ENCODE measurements at places on chromosomes 4 and X.

- no peak for DNase-seq
Measured at GRCh38 chrX:69320116-69320515, 154.9 kb upstream of the PJA1 start.

DNA sequence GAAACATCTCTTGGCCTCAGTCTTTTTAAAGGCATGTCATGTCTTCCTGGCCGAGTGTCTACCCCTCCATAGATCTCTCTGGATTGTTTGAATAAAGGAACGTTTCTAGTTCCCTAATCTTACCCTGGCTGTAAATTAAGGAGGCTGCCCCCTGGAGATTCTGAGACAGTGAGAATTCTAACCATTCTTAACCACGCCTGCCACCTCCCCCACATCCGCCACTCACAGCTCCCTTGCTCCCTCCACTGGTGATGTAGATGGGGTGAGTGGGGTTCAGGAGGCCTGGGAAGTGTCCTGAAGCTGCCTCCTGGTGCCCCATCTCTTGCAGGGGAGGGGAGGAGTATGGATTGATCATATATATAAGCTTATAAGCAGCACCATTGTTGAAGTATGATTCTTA is 48.0 kb upstream of the TRIM2 start:
- no peak for DNase-seq

DNA sequence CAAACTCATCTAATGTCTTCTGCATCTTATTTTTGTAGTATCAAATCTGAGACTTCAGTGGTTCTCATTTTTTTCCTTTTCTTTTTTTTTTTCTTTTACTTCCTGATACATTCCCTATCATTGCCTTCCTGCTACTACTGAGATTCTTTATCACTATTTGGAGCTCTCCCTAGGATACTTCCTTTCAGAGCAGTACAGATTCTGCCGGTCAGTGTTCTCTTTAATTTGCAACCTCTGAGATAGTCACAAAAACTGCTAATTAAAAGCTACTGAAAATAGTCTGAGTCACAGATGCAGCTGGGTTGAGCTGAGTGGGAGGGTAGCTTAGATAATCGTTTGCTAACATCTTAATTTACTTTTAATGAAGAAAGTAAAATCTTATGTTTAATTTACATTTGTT is 1279.7 kb downstream of the ARAP2 start:
- no peak for DNase-seq

DNA sequence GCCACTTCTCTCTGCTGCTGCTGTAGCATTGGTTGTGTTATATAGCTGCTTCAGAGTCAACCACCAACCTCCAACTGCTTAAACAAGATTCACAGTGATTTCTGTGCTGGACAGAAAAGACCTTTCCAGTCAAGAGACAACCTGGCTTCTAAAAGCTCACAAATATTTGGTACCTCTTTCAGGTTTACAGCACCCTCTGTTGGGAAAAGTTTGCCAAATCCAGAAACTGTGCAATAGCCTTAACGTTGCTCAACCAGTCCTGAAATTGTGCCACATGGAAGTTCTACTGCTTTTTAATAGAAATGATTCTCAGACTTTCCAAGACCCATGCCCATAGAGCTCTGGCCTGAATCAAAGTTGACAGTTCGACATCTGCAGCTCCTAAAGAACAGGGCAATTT is 842.1 kb upstream of the HTR2C start:
- no peak for DNase-seq

GRCh38 chrX:41333003-41333743 is 789 bp upstream of the DDX3X start:
- peak; percentile 75 for DNase-seq

DNA sequence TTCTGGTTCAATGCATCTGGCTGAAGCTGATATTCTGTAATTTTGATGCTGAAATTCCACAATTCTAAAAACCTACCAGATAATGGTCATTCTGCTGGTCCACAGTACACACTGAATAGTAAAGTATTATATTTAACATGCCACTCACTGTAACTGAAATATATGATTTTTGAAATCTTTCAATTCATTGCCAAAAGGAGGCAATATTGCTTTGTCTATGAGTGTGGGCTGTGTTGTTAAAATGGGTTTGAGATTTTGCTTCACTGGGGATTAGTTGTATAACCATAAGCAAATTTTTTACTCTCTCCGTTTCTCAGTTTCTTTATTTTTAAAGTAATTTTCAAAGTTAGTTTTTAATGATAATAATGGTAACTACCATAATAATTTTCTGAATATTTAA is 1404.1 kb upstream of the IGFBP7 start:
- no peak for DNase-seq

GRCh38 chr4:115430024-115430423 is 316.6 kb upstream of the NDST4 start:
- no peak for DNase-seq

DNA sequence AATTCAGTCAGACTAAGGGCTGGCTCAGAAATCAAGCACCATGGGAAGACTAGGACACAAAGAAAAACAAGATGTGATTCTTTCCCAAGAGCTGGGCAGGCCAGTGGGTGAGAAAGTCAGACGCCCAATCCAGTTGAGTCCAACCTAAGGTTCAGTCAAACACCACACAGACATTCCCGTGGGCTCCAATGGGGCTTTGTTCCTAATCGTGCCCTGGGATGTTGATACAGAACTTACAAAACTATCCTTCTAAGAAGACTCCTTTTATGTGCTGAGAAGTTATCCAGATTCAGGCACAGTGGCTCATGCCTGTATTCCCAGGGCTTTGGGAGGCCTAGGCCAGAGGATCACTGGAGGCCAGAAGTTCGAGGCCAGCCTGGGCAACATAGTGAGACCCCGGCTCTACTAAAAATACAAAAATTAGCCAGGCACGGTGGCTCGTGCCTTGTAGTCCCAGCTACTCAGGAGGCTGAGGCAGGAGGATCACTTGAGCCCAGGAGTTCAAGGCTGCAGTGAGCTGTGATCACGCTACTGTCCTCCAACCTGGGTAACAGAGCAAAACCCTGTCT is 3.7 kb downstream of the BLOC1S4 start:
- no peak for DNase-seq

- no peak for DNase-seq
Measured at GRCh38 chrX:57267308-57267707, 19.2 kb upstream of the FAAH2 start.

DNA sequence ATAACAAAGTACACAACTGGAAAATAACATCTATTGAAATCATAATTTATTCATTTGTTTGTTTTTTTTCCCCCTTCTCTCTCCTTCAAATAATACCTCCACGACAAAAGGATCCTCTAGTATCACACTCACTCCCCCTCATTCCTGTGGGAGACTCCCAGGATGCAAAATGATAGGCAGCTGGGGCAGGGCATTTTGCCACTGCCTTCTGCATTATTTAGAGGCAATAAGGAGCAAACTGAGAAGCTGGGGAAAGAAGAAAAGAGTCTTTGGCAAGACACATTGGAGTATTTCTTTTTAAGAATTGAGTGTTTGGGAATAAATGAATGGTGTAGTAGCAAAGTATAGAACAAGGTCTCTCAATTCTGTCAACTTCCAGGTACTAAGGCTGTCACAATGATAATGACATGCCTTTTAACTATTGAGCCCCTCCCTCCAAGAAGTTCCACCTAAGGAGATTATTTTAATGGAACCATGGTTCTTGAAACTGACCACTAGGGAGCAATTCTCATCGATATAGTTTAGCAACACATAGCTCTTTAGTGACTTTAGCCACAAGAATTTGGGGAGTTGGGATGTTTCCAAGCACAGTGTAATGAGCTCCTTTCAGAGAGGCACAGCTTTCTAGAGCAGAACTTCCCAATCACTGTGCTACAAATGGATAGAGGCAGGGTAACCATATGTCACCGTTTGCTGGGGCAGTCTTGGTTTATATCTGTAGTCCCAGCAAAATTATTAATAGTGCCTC is 303.3 kb downstream of the FRMPD4 start:
- DNase-seq = no peak

DNA sequence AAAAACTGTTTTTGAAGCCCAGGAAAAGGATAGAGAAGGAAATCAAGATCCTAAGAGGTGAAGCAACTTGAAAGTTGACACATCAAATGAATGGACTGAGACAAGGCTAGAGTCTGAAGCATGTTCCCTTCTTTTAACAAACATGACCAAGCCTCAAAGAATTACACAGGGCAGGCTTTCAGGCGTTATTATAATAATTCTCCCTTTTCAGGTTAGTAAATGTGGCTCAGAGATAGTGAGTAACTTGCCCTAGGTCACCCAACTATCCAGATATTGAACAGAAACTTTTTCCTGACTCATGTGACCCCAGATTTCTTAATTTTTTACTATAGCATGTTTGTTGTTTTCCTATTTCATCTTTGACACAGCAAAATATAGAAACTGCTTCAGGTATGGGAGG is 91.7 kb downstream of the PPP1R2C start:
- no peak for DNase-seq

DNA sequence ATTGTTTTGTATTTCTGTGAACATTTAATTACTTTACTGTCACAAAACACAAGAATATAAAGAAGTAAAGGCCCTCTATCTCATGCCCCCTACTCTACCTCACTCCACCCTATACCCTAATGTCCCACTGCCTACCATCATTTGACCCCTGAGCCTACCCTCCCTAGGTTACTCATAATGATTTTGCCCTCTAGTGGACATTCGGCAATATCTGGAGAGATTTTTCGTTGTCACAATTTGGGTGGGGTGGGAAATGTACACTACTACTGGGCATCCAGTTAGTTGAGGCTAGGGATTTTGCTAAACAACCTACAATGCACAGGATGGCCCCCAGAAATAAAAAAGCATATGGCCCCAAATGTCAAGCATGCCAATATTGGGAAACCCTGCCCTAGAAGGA is 10.2 kb downstream of the TEX13A start:
- DNase-seq = no peak

DNA sequence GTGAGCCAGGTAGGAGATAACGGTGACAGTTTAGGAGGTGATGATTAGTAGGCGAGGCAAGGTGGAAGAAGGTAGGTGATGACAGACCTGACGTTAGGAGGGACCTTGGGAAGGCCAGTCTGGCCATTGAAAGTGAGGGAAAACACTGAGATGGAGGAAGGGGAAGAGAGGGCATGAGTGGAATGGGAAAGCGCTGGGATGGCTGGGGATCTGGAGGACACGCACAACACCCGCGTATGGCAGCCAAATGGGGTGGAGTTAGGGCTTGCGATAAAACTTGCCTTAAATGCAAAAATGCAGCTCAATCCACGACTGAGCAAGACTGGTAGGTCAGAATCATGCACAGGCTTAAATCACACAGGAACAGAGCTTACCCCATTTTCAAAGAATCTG is 605 bp upstream of the CDKL2 start:
- DNase-seq = no peak

DNA sequence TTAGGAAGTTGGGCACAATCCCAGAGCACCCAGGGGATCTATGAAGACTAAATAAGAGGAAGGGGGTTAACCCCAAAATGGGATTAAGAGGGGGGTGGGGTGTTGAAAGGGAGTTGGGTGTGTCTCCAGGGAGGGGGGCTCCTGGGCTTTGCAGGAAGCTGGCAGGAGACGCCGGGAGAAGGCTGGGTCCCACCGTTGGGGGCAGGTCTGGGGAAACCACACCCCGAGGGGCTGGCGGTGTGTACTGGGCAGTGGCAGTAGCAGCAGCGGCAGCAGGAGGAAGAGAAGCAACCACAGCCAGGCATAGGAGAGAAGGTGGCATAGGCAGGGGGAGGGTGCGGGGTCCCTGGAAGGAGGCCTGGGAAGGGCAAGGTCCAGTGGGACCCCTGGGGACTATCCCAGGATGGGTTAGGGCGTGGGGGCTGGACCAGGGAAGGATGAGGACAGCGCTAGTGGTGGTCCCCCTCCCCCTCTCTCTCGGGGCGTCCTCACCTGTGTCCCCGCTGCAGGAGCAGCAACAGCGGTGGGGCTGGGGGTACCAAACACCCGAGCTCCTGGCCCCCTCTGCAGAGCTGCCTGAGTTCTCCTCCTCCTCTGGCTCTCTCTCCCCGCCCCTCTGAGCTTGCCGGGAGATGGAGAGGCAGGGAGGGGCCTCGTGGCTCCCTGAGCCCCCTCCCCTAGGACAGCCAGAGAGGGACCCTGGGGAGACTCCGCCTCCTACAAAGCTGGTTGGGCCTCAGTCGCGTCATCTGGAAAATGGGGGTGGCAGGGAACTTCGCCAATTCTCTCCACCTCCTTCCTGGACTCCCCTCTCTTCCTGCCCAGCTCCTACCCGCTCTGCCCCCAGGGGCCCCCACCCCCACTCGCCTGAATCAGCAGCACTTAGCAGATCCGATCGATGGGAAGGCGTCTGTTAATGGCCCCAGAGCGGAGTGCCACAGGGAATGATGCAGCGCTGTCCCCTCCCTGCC is at the start of gene KCND1:
TSS of gene KCND1 (minus strand) at position 596 of the 971 bp plus-strand sequence. CDS start 1,573 bp downstream, outside the sequence.
- DNase-seq = no peak

DNA sequence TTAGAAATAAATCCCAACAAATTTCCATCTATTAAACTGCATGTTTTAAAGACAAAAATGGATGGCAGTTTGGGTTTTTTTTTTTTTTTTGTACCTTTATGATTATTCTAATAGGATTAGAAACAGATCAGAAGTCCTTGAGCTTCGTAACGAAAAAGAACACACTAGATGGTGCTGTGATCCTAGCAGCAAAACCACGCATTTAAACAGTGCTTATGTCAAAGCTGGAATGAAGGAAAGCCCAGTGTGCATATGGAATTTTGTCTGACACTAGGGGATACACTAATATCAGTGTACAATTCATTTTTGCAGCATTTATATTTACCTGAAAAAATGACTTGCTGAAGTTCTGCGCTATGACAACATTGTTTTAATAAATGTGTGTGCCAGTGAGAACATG is 229.1 kb downstream of the VEGFC start:
- no peak for DNase-seq

- no peak for DNase-seq
Measured at GRCh38 chr4:119498527-119498926, 130.1 kb downstream of the PDE5A start.

GRCh38 chr4:11611868-11612267 is 183.2 kb upstream of the HS3ST1 start:
- DNase-seq = no peak

GRCh38 chr4:174996079-174996478 is 77.9 kb downstream of the ADAM29 start:
- no peak for DNase-seq

GRCh38 chrX:134932528-134933217 is 58.1 kb upstream of the SMIM10 start:
- DNase-seq = no peak

- DNase-seq = no peak
Measured at GRCh38 chrX:133970076-133970475, 15.3 kb downstream of the GPC3 start.

DNA sequence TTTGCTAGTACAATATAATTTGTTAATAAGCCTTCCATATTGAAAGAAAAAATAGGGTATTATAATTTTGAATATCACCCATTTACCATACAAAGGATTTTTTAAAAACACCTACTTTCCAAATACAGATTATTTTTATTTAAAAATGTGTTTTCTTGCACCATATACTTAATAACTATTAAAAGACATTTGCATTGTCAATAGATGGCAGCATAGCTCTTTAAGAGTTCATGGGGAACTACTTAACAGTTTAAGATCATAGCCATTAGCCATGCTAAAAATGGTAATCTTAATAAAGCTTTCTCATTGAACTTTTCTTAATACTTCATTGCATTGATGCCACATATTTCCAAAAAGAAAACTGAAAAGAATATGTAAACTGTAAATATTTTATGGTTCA is 1995.9 kb downstream of the C4orf33 start:
- DNase-seq = peak; percentile 1

Measured in KG1 (cell line).